Peyer's patch (tissue), 4 donors: ENCODE measurements at places on chromosomes 11 and 22. TPM values are rescaled to one million over a fixed set of nuclear protein-coding genes. Genes with fewer than 3 reads are reported as not detected.

GRCh38 chr11:112658431-112658878, 302.8 kb upstream of the NCAM1 start:
- DNase-seq, result no peak
- H3K27me3 ChIP-seq, result no peaks in the 10 kb centered on the region
- H3K36me3 ChIP-seq, result no peaks in the 10 kb centered on the region
- no peak overlapping the region for H3K27ac ChIP-seq
- H3K4me3 ChIP-seq, result no peak overlapping the region
- no peaks in the 10 kb centered on the region for H3K4me1 ChIP-seq

- H3K36me3 ChIP-seq, result peaks cover 45% of the 10 kb centered on the region
- H3K4me3 ChIP-seq, result no peak overlapping the region
- H3K27me3 ChIP-seq, result no peaks in the 10 kb centered on the region
- no peak for DNase-seq
- H3K4me1 ChIP-seq, result no peaks in the 10 kb centered on the region
Observed at GRCh38 chr11:11946878-11947277, 61.5 kb downstream of the DKK3 start.

GRCh38 chr22:38282397-38282796, 9.6 kb upstream of the TMEM184B start:
- no peak for DNase-seq
- no peaks in the 10 kb centered on the region for H3K4me1 ChIP-seq
- H3K36me3 ChIP-seq, result no peaks in the 10 kb centered on the region
- no peaks in the 10 kb centered on the region for H3K27me3 ChIP-seq
- H3K4me3 ChIP-seq, result no peak overlapping the region

DNA sequence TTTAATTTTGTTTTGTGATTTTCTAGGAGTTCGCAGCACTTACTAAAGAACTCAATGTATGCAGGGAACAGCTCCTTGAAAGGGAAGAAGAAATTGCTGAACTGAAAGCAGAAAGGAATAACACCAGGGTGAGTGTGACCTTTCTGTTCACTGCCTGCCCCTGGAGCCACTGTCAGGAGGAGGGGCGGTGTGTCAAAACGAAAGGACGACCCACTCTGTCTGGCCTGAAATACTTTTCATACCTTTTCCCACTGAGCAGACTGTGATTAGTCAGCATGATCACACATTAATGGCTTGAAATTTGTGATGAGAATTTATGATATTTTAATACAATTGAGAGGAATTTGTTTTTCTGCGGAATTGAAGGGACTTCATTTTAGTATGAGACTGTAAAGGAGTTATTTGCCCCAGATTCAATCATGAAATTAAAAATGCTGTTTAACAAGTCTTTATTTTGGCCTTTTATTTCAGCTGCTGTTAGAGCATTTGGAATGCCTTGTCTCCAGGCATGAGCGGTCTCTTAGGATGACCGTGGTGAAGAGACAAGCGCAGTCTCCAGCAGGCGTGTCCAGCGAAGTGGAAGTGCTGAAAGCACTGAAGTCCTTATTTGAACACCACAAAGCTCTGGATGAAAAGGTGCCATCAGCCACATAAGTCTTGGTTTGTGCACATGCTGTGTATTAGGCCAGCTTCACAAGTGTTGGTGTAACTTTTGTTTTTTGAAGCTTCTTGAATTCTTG, 54.1 kb downstream of the PPFIA1 start:
- peak; percentile 4 for DNase-seq
- no peaks in the 10 kb centered on the region for H3K36me3 ChIP-seq
- no peak overlapping the region for H3K27ac ChIP-seq
- no peaks in the 10 kb centered on the region for H3K4me1 ChIP-seq
- H3K27me3 ChIP-seq, result no peaks in the 10 kb centered on the region
- no peak overlapping the region for H3K4me3 ChIP-seq

DNA sequence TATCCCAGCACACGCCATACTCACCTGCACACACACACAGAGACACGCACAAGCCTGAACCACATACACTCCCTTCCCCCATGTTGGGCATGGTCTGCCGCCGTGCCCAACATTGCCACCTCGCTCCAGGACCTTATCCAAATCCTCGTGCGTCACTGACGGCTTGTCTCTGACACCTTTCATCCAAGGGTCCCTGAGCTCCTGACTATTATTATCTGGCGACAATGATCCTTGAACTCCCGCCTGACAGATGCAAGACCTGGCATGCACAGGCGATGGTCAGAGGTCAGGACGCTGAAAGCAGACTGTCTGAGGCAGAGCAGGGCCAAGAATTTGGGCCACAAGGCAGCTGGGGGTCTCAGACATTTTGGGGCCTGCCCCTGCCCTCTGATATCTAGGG, 4.2 kb downstream of the MB start:
- no peak overlapping the region for H3K4me3 ChIP-seq
- DNase-seq, result no peak
- H3K27ac ChIP-seq, result no peak overlapping the region
- H3K4me1 ChIP-seq, result peaks cover 6% of the 10 kb centered on the region

GRCh38 chr11:127470306-127470884, 469.8 kb upstream of the KIRREL3 start:
- no peak for DNase-seq
- H3K4me1 ChIP-seq, result no peaks in the 10 kb centered on the region
- no peak overlapping the region for H3K4me3 ChIP-seq
- H3K36me3 ChIP-seq, result no peaks in the 10 kb centered on the region
- no peaks in the 10 kb centered on the region for H3K27me3 ChIP-seq

DNA sequence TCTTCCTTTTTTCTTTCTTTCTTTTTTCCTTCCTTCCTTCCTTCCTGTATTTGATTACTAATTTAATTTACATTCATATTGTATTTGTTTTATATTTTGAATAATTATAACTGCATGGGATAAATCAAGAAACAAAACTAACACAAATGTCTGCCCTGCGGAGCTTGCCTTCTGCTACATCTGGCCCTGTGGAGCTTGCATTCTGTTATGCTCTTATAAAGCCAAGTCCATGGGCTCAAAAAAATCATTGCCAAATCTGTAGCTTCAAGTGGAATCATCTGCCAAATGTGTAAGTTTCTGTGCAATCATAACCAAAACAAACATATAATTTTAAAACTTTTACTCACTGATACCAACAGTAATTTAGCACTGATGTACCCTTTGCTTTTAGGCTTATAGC, 8.0 kb upstream of the OR52J3 start:
- H3K27ac ChIP-seq, result no peak overlapping the region
- H3K4me3 ChIP-seq, result no peak overlapping the region
- H3K36me3 ChIP-seq, result no peaks in the 10 kb centered on the region
- no peaks in the 10 kb centered on the region for H3K27me3 ChIP-seq

- H3K27ac ChIP-seq, result peak overlapping the region; percentile 27
- H3K4me3 ChIP-seq, result no peak overlapping the region
- DNase-seq, result peak; percentile 3
- no peaks in the 10 kb centered on the region for H3K27me3 ChIP-seq
- no peaks in the 10 kb centered on the region for H3K4me1 ChIP-seq
Observed at GRCh38 chr11:134497586-134497985, 85.5 kb upstream of the B3GAT1 start.

GRCh38 chr22:37079668-37080171, 28.2 kb downstream of the KCTD17 start:
- H3K4me1 ChIP-seq, result peaks cover 9% of the 10 kb centered on the region
- no peak overlapping the region for H3K4me3 ChIP-seq
- peak overlapping the region; percentile 45 for H3K27ac ChIP-seq
- H3K27me3 ChIP-seq, result no peaks in the 10 kb centered on the region
- no peaks in the 10 kb centered on the region for H3K36me3 ChIP-seq

GRCh38 chr11:61098778-61099177, 3.5 kb upstream of the CD5 start:
- DNase-seq, result no peak
- no peaks in the 10 kb centered on the region for H3K36me3 ChIP-seq
- H3K4me3 ChIP-seq, result no peak overlapping the region
- no peaks in the 10 kb centered on the region for H3K4me1 ChIP-seq
- H3K27ac ChIP-seq, result no peak overlapping the region

DNA sequence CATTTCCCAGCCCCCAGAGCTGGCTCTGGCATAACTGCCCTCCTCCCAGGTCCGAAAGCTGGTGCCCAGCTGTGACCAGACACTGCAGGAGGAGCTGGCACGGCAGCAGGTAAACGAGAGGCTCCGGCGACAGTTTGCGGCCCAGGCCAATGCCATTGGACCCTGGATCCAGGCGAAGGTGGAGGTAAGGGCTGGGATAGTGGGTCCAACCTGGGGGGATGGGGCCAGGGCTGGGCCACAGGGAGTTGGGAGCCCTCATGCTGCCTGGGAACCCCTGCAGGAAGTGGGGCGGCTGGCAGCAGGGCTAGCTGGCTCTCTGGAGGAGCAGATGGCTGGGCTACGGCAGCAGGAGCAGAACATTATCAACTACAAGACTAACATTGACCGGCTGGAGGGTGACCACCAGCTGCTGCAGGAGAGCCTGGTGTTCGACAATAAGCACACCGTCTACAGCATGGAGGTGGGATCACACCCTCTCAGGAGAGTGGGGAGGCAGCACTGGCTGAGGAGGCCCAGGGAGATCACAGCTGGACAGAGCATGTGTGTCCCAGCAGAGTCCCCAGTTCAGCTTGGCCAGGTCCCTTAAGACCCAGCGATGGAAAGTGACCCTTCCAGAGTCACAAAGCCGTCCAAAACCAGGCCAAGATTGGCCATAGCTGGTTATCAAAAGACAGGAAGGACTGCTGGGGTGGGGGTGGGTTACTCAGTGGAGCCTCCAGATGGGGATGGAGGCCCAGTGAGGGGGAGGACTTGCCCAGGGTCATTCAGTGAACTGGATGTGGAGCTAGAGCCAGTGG, 7.0 kb downstream of the CTSF start:
- DNase-seq, result no peak
- H3K27me3 ChIP-seq, result no peaks in the 10 kb centered on the region
- no peak overlapping the region for H3K27ac ChIP-seq
- no peak overlapping the region for H3K4me3 ChIP-seq

DNA sequence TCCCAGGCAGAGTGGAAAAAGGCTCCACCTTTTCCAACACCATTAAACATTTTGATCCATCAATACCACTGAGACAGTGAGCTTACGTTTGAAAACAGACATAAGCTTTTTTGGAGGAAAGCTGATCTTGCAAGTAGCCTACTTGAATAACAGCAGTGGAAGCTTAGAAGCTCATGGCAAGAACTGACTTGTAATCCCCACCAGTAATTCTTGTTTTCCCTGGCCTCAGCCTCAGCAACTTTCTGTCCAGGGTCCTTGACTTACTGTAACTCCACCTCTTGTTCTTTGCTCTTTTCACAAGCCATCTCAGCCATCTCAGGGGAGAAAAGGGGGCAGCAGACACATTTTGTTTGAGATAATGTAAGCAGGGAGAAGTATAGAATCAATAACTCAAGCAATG, 12.3 kb upstream of the MPZL2 start:
- H3K27ac ChIP-seq, result no peak overlapping the region
- no peaks in the 10 kb centered on the region for H3K36me3 ChIP-seq
- no peak for DNase-seq
- H3K27me3 ChIP-seq, result no peaks in the 10 kb centered on the region

DNA sequence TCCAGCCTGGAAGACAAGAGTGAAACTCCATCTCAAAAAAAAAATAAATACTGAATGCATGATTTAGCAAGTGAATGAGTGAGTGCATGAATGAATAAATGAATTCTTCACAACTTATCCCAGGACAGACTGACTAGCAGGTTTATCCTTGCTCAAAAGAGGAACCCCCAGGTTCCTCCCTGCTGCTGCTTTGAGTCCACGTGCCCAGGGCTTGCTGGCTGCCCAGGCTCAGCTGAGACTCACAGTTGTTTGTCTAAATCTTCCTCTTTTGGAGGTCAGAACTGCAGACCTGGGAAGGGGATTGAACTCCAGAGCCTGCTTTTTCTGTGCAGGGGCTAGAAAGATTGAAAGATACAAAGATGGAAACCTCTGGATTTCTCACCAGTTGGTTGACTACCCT, 117.4 kb upstream of the TMEM45B start:
- no peaks in the 10 kb centered on the region for H3K27me3 ChIP-seq
- peaks cover 6% of the 10 kb centered on the region for H3K4me1 ChIP-seq
- no peak for DNase-seq
- H3K27ac ChIP-seq, result no peak overlapping the region

- peaks cover 22% of the 10 kb centered on the region for H3K4me1 ChIP-seq
- H3K27me3 ChIP-seq, result no peaks in the 10 kb centered on the region
- no peak overlapping the region for H3K27ac ChIP-seq
- DNase-seq, result no peak
- no peak overlapping the region for H3K4me3 ChIP-seq
- no peaks in the 10 kb centered on the region for H3K36me3 ChIP-seq
Observed at GRCh38 chr11:73536961-73537360, 61.0 kb downstream of the FAM168A start.

DNA sequence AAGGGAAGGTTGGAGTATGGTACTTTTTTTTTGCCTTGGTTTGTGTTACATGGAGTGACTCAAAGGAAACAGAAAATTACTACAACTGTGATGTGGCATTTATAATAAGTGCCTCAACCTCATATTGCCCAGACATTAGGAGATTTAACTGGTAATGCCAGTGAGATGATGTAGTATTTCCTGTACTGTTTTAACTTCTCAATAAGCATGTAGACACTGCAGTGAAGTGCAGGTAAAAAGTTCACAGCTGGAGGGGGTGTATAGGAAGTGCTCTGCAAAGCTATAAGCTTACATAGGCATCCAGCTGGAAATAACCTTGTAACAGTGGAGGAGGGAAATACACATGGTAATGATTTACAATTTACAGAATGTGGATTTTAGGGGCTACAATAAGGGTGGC, 138.2 kb upstream of the MTMR2 start:
- H3K4me3 ChIP-seq, result no peak overlapping the region
- no peak overlapping the region for H3K27ac ChIP-seq
- no peaks in the 10 kb centered on the region for H3K4me1 ChIP-seq
- no peaks in the 10 kb centered on the region for H3K36me3 ChIP-seq
- no peaks in the 10 kb centered on the region for H3K27me3 ChIP-seq

DNA sequence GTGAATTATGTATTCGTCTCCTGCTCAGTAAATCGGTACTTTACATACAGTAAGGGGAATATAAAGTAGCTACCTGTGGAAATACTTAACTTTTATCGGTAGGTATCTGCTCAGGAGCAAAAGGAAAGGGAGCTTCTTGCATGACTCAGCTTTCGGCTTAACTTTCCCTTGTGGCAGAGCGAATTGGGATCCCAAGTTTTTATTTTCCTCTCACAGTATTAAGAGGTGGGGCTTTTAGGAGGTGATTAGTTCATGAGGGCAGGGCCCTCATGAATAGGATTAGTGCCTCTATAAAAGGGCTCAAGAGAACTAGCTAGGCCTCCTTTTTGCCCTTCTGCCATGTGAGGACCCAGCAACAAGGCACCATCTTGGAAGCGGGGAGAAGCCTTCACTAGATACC, 18.7 kb downstream of the RCN1 start:
- no peaks in the 10 kb centered on the region for H3K36me3 ChIP-seq
- H3K27ac ChIP-seq, result no peak overlapping the region
- H3K27me3 ChIP-seq, result no peaks in the 10 kb centered on the region
- H3K4me1 ChIP-seq, result no peaks in the 10 kb centered on the region
- no peak overlapping the region for H3K4me3 ChIP-seq

ADM2 gene
- total RNA-seq, result 8.1 TPM

LRP4 gene
- total RNA-seq, result 62.5 TPM

STK33 gene
- total RNA-seq, result 2.0 TPM
